Mesenteric fat pad (tissue), 1 donor: ENCODE measurements at places on chromosomes 5 and 9. TPM values are rescaled to one million over a fixed set of nuclear protein-coding genes. Genes with fewer than 3 reads are reported as not detected.

The INSL6 gene
- not detected for total RNA-seq

The CKMT2 gene
- total RNA-seq = 18.9 TPM

The CORO2A gene
- total RNA-seq = 2.5 TPM

The NCS1 gene
- total RNA-seq = 11.9 TPM
